Activated CD4-positive, alpha-beta T cell treated with anti-CD3 and anti-CD28 coated beads, Interleukin-2, amount 10 ng/mL, durations not matched to agents 24 days and 14 days (primary cell): ENCODE measurements at places on chromosomes 7 and 10. TPM values are rescaled to one million over a fixed set of nuclear protein-coding genes. Genes with fewer than 3 reads are reported as not detected.

DNA sequence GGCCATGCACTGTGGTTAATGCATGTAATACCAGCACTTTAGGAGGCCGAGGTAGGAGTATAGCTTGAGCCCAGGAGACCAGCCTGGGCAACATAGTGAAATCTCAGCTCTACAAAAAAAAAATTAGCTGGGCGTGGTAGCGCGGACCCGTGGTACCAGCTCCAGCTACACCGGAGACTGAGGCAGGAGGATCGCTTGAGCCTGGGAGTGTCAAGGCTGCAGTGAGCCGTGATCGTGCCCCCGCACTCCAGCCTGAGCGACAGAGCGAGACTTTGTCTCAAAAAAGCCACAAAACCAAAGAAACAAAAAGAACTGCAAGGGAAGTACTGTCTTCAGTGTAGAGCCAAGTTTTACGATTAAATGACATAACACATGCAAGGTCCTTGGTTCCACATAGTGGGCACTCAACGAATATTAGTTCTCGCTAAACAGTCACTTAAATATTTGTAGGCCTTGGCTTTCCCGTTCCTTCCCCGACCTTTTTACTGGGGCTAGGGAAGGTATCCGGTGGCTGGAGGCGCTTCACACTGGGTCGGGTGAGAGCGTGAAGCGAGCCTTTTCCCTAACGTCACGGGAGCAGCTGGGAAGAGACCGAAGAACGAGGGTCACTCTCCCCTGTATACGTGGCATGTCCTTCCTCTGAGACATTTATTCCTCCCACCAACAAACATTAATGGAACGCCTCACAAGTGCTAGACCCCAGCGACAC lies 993 bp upstream of the SND1 start:
- peak; percentile 66 for DNase-seq

- peak; percentile 58 for DNase-seq
These were observed 1.5 kb upstream of the MKX start for GRCh38 chr10:27747096-27747451.

DNA sequence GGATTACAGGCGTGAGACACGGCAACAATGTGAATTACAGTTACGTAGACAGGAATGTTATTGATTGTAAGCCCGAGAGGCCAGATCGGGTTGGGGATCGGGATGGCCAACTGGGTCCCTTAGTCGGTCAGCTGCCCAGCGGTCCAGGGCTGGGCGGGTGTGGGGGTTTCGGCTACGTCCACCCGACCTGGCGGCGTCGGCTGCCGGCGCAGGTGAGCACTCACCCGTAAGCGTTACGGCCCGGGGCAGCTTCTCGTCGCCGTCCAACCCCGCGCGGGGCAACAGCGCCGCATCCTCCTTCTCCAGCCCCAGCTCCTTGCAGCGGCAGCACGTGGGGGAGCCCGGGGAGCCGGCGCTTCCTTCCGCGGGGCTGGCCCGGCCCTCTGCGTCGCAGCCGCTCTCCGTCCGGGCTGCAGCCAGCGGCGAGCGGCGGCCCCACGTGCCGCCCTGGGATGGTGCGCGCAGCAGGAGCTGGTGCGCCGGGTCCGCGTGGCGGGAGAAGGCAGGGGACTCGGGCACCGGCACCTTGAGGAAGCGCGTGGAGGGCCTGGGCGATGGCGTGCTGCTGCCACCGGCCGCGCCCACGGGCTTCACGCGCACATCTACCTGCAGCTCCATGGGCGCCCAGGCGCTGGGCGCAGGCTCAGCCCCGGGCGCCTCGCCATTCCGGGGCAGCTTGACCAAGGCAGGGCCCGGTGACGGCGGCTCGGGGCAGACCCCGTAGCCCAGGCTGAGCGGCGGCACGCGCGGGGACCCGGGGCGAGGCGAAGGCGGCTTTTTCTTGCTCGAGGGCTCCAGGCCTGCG lies 609 bp downstream of the KLRG2 start:
- peak; percentile 71 for DNase-seq

- no peak for DNase-seq
These were observed 167.5 kb upstream of the NAMPT start for GRCh38 chr7:106452031-106452851.

DNA sequence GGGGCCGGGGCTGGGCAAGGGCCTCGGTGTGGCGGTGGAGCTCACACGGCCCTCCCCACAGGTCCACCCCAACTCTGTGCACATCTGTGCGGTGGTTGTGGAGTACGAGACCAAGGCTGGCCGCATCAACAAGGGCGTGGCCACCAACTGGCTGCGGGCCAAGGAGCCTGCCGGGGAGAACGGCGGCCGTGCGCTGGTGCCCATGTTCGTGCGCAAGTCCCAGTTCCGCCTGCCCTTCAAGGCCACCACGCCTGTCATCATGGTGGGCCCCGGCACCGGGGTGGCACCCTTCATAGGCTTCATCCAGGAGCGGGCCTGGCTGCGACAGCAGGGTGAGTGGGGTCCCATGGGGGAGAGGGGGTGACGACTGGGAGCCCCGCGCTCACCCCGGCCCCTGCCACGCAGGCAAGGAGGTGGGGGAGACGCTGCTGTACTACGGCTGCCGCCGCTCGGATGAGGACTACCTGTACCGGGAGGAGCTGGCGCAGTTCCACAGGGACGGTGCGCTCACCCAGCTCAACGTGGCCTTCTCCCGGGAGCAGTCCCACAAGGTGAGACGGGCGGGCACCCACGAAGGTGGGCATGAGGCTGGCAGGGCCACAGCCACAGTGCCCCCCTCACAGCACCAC lies 8.8 kb downstream of the TMEM120A start:
- no peak for DNase-seq

GRCh38 chr7:1234049-1234880 lies 1.6 kb downstream of the UNCX start:
- DNase-seq, result no peak

DNA sequence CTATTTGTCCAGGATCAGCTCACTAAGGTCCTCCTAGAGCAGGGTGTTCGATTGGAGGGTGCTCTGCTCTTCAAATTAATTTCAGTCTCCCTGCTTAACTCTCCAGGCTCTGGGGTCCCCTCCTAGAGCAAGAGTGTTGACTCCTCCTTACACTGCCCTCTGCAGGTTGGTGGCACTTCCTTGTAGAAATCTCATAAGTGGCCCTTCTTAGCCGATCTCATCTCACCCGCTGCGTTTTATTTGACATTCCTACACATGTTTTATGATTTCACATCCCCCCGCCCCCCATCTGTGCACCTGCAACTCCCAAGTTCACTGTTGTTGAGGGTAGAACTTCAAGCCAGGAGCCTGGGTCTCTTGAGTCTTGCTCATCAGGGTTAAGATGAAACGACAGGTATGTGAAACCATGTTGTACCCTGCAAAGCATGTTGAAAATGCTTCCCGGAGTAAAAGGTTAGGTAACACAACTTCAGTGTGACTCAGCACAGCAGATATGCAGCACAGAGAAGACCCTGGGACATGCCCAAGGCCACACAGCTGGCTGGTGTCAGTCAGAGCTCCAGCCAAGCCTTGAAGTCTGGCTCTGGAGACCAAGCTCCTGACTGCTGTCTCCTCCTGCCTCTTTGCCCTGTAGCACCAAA lies 171.2 kb downstream of the PRKAG2 start:
- DNase-seq, result peak; percentile 67

Gene MINDY4
- 1.2 and 1.3 TPM in 2 replicates for total RNA-seq

Gene STRIP2
- total RNA-seq, result 86.6 and 89.6 TPM in 2 replicates

Gene PRRT4
- total RNA-seq, result 0.14 TPM in 2 replicates

Gene NPFFR1
- total RNA-seq, result not detected in 2 replicates
